Cerebellar nuclear complex (tissue), 1 donor: ENCODE measurements at places on chromosomes 5 and 9.

GRCh38 chr9:6811436-6811835 lies 53.7 kb downstream of the KDM4C start:
- DNase-seq, result no peak

GRCh38 chr5:505951-506525 lies 18.2 kb downstream of the SLC9A3 start:
- DNase-seq, result no peak

DNA sequence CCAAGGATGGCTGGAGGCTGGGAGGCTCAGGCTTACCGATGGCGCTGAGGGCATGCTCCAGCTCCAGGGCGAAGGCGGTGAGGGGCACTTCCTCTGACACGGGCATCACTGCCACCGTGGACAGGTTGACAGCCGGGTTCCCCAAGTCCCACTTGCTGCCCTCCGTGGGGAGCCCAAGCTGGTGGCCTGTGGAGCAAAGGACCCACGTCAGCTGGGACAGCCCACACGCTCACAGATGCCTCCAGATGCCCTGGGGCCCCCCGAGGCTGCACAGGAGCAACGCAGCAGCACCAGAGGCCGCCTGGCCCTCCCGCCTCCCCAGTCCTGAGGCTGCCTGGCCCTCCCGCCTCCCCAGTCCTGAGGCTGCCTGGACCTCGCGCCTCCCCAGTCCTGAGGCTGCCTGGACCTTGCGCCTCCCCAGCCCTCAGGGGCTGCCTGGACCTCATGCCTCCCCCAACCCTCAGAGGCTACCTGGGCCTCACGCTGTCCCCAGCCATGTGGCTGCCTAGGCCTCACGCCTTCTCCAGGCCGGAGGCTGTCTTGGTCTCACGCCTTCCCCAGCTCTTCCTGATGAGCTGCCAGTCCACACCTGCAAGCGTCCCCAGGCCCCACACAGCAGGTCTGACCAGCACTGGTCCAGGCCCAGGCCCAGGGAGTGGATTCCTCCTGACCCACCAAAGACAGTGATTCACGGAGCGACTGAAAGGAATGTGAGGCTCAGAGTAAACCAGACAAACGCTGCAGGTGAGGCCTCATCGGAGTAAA lies 25.6 kb upstream of the NSMF start:
- no peak for DNase-seq

- no peak for DNase-seq
Observed at GRCh38 chr5:100803397-100803796, 99.7 kb downstream of the ST8SIA4 start.

- DNase-seq, result no peak
Observed at GRCh38 chr5:164188733-164189148, 683.3 kb downstream of the MAT2B start.

DNA sequence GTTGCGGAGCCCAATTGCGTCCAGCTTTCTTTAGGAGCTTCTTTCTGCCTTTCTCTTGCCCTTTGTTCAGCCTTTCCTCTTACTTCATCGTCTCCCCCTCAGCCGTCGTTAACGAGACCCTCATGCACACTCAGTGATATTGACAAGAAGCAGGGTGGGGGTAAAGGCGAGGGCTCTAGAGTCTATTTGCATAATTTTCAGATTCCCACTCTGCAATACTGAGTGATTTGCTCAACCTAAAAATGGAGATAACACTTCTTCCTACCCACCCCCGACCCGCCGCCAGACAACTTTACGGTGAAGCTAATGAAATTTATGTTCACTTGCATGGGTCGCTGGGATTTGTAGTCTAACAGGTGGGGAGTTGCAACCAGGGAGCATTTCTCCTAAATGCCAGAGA lies 1.3 kb upstream of the TBC1D2 start:
- DNase-seq, result no peak

GRCh38 chr5:159956074-159956473 lies 39.8 kb downstream of the ADRA1B start:
- no peak for DNase-seq

DNA sequence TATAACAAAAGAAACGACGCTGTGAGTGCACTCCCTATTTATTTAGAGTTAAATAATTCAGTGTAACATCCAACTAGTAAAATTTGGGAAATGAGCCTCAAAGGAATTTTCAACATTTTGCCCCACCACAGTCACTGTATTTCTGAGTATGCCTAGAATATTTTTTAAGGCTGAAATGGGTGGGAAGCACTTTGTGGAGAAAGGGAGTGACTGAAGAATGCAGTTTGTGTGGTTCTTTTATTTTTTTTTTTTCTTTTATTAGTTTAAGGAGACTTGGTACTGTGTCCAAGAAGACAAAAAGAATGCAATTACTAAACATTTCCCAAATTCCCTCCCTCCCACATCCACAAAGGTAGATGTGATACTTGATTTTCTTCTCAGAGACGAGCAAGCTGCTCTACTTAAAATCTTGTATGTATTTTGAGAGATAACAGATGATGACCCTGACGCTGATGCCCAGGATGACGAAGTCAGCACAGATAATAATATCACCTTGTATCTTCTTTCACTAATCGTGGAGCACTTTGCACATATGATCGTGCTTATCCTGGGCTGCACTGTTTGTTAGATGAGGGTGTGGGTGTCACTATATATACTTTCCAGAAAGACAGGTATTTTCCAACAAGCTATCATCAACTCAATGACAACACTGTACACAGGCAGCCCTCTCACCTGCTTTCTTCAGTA lies 586.3 kb downstream of the RAB3C start:
- DNase-seq, result no peak

- no peak for DNase-seq
Observed at GRCh38 chr5:160887780-160888179, 35.8 kb upstream of the ATP10B start.

- DNase-seq, result no peak
Observed at GRCh38 chr5:149133795-149134777, 7.2 kb upstream of the ABLIM3 start.

DNA sequence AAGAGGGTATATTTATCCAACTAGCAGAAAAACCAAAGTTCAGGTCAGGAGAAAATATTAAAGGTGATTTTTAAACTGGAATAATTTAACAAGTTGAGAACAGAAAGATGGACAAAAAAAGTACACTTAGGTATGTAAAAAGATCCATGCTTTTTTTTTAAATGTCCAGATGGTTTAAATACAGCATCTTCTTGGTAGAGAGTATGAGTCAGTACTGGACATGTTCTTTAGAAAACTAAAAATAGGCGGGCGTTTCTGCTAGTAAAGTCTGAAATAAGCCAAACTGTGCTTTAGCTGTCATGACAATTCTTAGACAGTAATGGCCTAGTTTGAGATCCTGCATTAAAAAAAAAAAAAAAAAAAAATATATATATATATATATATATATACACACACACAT lies 255.9 kb upstream of the ST8SIA4 start:
- no peak for DNase-seq

DNA sequence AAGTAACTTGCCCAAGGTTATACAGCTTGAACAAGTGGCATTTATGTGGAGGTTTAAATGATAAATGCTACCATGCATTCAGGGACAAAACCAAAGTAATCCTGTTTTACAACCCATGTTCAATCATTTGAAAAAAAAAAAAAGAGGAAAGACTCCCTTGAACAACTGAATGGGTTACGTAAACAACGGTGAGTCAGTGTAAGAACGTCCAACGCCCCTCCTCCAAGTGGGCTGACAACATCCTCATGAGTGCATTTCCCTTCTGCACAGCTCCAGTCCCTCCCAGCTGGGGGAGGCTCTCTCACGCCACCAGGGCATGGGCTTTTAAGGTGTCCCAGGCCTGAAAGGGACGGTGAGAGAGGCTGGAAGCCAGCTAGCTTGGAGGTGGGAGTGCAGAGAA lies 90.0 kb downstream of the PRRT1B start:
- DNase-seq, result no peak

GRCh38 chr9:33798545-33798944 lies 3.2 kb downstream of the PRSS3 start:
- DNase-seq, result no peak

- DNase-seq, result no peak
Observed at GRCh38 chr5:96537386-96537785, 104.3 kb upstream of the PCSK1 start.

DNA sequence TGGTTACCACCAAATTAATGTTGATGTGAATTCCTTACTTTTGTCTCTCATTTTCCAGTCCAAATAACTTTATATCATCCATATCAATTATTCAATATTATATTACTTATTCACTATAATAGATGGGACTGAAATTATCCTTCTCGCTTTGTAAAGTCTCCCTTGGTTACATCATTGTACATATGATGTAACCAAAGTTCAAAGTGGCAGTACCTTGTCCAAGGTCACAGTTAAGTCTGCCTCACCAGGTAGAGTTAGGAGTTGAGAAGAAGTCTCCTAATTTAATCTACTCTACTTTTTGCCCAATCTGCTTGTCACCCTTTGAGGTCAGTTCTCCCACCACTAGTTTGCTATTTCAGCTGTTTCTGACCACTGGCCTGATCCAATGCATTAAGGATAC lies 83.7 kb upstream of the CLINT1 start:
- no peak for DNase-seq

- no peak for DNase-seq
Observed at GRCh38 chr5:113162770-113163169, 186.2 kb downstream of the DCP2 start.

DNA sequence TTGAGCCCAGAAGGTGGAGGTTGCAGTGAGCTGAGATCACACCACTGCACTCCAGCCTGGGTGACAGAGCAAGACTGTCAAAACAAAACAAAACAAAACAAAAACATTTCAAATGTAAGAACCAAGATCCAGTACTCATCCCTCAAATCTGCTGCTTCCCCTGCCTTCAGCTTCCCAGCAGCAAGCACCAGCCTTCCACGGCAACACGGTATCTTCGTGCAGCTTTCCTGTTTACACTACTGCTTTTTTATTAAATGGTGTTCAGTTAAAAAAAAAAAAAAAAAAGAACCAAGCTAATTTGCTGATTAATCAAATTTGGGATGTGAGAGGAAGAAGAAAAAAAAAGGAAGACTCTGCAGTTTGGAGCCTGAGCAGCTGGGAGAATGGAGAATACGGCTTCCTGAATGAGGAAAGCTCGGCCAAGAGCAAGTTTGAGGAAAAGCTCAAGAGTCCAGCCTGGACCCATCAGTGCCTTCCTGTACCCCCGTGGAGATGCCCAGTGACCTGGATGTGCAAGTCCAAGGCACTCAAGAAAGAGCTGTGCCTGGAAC lies 28.0 kb upstream of the SLC2A8 start:
- DNase-seq, result no peak

GRCh38 chr5:10562201-10563109 lies 1.4 kb upstream of the ANKRD33B start:
- DNase-seq, result no peak

DNA sequence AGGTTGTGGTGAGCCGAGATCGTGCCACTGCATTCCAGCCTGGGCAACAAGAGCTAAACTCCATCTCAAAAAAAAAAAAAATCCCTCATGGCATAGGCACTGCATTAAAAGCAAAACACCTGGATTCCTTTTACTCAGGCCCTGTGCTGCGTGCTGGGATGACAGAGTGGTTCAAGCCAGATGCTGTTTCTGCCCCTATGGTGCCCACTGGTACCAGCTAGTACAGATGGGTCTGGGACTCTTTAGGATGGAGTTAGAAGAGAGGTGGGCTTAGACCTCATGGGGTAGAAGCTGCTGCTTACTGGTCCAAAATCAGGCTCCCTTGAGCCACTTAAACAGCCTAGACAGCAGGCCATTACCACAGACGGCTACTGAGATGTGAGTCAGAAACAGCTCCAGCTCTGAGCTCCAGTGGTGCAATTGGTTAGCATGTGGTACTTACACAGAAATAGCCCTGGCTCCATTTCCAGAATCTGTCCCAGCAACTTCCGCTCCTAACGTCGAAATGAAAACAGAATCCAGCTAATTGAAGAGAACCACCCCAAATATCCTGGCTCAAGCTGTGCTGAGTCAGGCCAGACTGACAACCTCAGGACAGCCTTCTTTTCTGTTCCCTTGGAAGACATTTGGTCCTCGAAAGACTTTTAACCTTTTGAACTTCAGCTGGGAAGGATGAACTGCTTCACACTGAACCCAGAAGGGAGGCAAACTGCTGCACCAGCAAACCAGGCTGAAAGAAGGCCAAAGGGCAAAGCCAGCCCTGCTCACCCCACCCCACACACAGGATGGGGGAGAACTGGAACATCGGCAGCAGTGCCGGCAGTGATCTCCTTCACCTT lies 15.5 kb downstream of the C5orf15 start:
- DNase-seq, result no peak

DNA sequence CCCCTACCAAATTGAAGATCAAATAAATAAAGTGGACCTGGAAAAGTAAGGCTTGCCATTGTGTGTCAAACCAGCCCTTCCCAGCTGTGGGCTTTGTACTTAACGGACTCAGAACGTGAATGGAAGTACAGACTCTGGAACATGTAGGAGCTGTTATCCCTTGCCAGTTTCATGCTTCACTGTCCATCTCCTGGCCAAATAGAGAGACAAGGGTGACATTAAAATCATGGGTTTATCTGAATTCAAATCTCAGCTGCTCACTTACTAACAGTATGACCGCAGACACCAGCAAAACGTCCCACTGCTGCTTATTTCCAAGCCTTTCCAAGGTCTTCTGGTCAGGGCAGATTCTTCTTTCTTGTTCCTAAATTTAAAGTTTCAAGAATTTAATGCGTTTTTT lies 52.2 kb downstream of the EXOSC2 start:
- DNase-seq, result no peak

DNA sequence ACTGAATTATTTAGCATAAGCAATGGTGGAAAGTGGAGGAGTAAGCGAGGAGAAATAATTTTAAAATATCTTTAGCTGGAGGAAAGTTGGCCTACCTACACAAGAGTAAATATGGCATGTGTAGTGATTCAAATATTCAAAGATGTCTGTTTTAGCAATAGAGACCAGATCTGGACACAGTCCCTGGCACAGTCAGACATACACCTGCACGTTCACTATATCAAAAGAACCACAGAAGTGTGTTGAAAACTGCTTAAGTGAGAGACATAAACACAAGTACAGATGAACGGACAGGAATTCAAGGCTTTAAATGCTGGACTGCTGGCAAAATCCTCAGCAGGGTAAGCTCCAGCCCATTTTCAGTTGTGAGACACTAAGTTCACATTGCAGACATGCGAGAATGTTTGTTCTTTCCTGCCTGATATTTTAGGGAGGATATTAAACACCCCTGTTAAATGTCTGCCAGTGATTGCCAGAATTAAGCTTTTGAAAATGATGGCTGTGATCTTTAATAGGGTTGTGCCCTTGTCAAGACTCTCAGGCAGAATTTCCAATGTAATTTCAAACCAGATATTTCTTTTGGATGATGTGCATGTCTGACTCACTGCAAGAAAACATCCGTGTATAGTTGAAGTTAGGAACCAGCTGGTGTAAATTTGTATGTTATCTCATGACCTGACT lies 810.6 kb downstream of the TLE4 start:
- no peak for DNase-seq
